Bronchial epithelial cell (primary cell): ENCODE measurements at places on chromosomes 13 and 19. TPM values are rescaled to one million over a fixed set of nuclear protein-coding genes. Genes with fewer than 3 reads are reported as not detected.

Gene HIPK4
- 0.26 TPM in 1 of 2 replicates, not detected in the other for total RNA-seq

Gene ITPKC
- 26.9 and 34.7 TPM in 2 replicates for total RNA-seq

Gene ZNF135
- total RNA-seq, result 1.6 and 3.7 TPM in 2 replicates

Gene DENND1C
- under 0.01 TPM in 1 of 2 replicates, not detected in the other for total RNA-seq

Gene RINL
- total RNA-seq, result 8.7 and 12.3 TPM in 2 replicates

Gene PLEKHF1
- 11.9 and 23.4 TPM in 2 replicates for total RNA-seq

Gene PSG6
- not detected in 2 replicates for total RNA-seq

Gene CGB1
- total RNA-seq, result not detected in 2 replicates

Gene IRS2
- 3.1 and 6.8 TPM in 2 replicates for total RNA-seq

Gene PIP5K1C
- 6.3 and 6.9 TPM in 2 replicates for total RNA-seq

Gene SPTBN4
- 0.53 and 1.8 TPM in 2 replicates for total RNA-seq

Gene IL17D
- under 0.01 and 0.13 TPM in 2 replicates for total RNA-seq

Gene KIRREL2
- total RNA-seq, result not detected in 2 replicates

Gene SHD
- total RNA-seq, result not detected in 2 replicates

Gene WDR88
- total RNA-seq, result not detected in 2 replicates

Gene SLC7A10
- total RNA-seq, result under 0.01 TPM in 1 of 2 replicates, not detected in the other

Gene DACT3
- under 0.01 and 0.13 TPM in 2 replicates for total RNA-seq

Gene HIF3A
- 0.13 and 0.53 TPM in 2 replicates for total RNA-seq

Gene GRWD1
- total RNA-seq, result 23.4 and 31.9 TPM in 2 replicates

Gene COMMD6
- 35.8 and 46.9 TPM in 2 replicates for total RNA-seq

Gene ZNF493
- total RNA-seq, result 9.5 and 53.6 TPM in 2 replicates

Gene FCER2
- not detected in 2 replicates for total RNA-seq

Gene C13orf42
- total RNA-seq, result not detected in 2 replicates

Gene B9D2
- total RNA-seq, result 1.1 and 1.9 TPM in 2 replicates

Gene C19orf38
- 0.26 and 0.38 TPM in 2 replicates for total RNA-seq

Gene TJP3
- 2.1 and 5.0 TPM in 2 replicates for total RNA-seq

Gene GAPDHS
- total RNA-seq, result not detected in 2 replicates

Gene OLFM4
- total RNA-seq, result not detected in 2 replicates

Gene KRTDAP
- total RNA-seq, result 1.4 TPM in 1 of 2 replicates, not detected in the other

Gene DPP9
- 34.0 and 36.7 TPM in 2 replicates for total RNA-seq

Gene CYP2A7
- not detected in 2 replicates for total RNA-seq

Gene ZNF285
- 2.2 and 4.5 TPM in 2 replicates for total RNA-seq

Gene PLIN5
- total RNA-seq, result under 0.01 TPM in 1 of 2 replicates, not detected in the other

Gene NKG7
- total RNA-seq, result not detected in 2 replicates

Gene CFAP97D2
- not detected in 2 replicates for total RNA-seq

Gene CEACAM7
- total RNA-seq, result 0.79 and 7.3 TPM in 2 replicates

Gene CYP2A13
- not detected in 2 replicates for total RNA-seq

Gene SULT2A1
- not detected in 2 replicates for total RNA-seq

Gene APOC1
- 0.26 and 0.79 TPM in 2 replicates for total RNA-seq

Gene PHLDB3
- total RNA-seq, result 7.9 and 32.3 TPM in 2 replicates

Gene CRTC1
- 0.79 and 1.3 TPM in 2 replicates for total RNA-seq

Gene FUT3
- total RNA-seq, result 16.1 and 40.8 TPM in 2 replicates

Gene RETN
- not detected in 2 replicates for total RNA-seq

Gene ANKRD27
- 37.6 and 53.3 TPM in 2 replicates for total RNA-seq

Gene ZNF628
- total RNA-seq, result 0.79 and 1.0 TPM in 2 replicates

Gene ALG5
- 49.3 and 57.9 TPM in 2 replicates for total RNA-seq

Gene DLL3
- total RNA-seq, result 0.26 TPM in 1 of 2 replicates, not detected in the other

Gene PGLYRP1
- total RNA-seq, result not detected in 2 replicates

Gene TSHZ3
- total RNA-seq, result 1.6 and 2.0 TPM in 2 replicates

Gene GRIK5
- total RNA-seq, result under 0.01 TPM in 2 replicates

Gene GAS6
- total RNA-seq, result 41.3 and 70.0 TPM in 2 replicates

Gene WTIP
- total RNA-seq, result 40.3 and 43.9 TPM in 2 replicates

Gene TINCR
- 4.2 and 10.1 TPM in 2 replicates for total RNA-seq

Gene CRLF1
- 0.26 and 0.64 TPM in 2 replicates for total RNA-seq
